Activated CD8-positive, alpha-beta memory T cell treated with anti-CD3 and anti-CD28 coated beads for 1 hour (primary cell): ENCODE measurements at places on chromosomes 2 and 18.

DNA sequence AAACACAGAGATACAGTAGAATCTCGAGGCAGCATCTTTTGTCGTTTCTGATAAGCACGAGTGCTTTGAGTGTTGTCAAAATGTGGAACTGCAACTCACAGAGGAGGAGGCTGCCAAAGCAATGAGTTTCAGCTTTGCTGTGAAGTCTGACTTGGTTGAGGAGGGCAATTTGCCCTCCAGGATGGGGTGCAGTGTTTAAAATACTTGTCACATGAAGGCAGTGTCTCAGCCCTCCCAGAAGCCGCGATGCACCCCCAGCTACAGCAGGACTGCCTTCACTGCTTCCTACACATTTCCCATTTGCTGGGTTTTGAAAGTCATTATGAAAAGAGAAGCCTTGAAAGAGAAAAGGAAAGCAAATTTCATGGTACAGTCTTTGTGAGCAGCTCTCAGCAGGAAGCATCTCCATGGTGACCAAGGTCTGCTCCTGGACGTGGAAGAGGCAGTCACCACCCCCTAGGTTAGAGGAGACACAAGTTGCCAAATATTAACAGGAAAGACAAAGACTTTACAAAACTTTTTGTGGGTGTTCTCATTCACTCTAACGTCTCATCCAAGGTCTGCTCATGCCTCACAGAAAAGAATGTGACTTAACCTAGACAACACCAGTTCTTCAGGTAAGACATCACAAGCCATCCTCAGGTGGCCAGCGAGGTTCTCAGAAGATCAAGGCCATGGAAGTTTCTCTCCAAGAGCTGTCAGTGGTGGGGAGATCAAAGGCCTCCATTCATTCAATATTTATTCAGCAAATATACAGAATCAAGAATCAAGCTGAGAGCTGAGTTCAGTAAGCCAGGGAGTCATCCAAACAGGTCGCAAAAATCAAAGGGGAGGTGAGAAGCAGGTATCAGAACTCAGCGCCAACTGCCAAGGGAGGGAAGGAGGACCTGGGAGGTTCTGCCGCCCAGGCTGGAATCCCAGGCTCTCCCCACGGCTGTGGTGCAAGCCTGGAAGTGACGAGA lies 476.0 kb downstream of the EIPR1 start:
- DNase-seq: no peak

GRCh38 chr2:222813177-222813843 lies 47.5 kb upstream of the ACSL3 start:
- DNase-seq: no peak

GRCh38 chr2:20516646-20517341 lies 69.9 kb downstream of the RHOB start:
- no peak for DNase-seq

DNA sequence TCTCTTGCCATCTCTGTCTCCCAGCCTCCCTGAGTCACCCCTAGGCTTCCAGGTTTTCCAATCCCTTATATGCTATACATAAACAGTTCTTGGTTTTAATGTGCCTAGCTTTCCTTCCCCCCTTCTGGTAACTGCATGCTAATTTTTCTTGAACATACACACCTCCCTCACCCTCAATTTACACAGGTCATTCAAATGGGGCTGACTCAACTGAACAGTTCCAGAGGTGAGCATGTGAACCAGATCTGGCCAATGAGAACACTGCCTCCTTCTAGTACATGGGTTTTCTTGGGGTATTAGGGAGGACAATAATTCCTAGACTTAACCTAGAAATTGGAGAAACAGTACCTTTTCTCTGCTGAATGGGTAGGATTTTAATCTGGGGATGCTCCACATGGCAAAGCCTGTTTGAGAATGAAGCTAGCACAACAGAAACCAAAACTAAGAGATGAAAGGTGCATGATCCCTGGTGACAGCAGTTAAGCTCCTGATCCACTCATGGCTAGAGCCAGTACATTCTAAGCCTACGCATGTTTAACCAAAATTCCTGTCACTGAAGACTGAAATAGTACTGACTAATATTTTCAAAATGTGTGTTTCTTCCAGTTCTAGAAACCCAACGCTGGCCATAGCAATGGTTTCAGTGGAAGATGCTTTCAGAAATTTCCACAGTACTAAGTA lies 11.8 kb downstream of the SLC25A12 start:
- DNase-seq: no peak

- DNase-seq: no peak
Observed at GRCh38 chr2:7427293-7428060, 510.3 kb downstream of the RNF144A start.
